Stimulated activated CD8-positive, alpha-beta memory T cell treated with anti-CD3 and anti-CD28 coated beads, Interleukin-15, amount 100 ng/mL, for 24 hours (primary cell): ENCODE measurements at places on chromosomes 7 and 10.

DNA sequence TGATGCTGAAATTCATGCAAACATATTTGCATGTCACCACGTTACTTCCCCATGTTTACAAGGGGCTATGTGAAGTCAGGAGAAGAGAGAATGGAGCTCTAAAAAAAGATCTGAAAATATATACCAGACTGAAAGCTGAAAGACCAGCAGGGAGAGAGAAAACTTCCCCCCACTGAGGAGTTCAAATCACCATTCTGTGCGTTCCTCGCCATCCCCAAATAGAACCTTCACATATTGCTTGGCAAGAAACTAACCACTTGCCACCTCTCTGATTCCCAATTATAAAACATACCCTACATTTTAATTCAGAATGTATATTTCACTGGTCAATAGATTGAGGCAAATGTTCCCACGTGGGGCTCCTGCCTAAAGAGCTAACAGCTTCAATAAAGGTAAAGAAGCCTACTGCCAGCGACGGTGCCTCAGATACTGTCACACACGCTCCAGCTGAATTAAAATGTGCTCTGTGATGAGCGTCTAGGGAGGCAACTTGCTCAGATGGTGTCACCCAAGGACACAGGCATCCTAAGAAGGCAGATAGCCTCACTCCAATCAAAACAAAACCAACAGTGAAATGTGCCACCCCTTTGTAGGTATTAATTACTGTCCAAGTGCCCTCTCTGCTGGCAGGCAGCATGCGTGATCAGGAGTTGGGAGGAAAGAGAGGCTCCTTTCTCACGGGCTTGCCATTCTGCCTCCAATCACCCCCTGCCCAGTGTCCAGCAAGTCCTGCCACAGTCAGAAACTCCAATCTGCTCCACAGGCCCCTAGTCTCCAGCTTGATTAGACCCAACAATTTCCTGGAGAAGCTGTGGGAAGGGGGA, 298.2 kb downstream of the GRID1 start:
- DNase-seq, result no peak

- no peak for DNase-seq
These were observed 846.7 kb upstream of the COBL start for GRCh38 chr7:52163311-52163710.

GRCh38 chr7:100489824-100490223, 6.1 kb downstream of the NYAP1 start:
- DNase-seq, result no peak

- DNase-seq, result no peak
These were observed 411 bp downstream of the AUTS2 start for GRCh38 chr7:69598487-69599285.

GRCh38 chr7:132592231-132592920, 16.1 kb upstream of the PLXNA4 start:
- DNase-seq, result no peak

DNA sequence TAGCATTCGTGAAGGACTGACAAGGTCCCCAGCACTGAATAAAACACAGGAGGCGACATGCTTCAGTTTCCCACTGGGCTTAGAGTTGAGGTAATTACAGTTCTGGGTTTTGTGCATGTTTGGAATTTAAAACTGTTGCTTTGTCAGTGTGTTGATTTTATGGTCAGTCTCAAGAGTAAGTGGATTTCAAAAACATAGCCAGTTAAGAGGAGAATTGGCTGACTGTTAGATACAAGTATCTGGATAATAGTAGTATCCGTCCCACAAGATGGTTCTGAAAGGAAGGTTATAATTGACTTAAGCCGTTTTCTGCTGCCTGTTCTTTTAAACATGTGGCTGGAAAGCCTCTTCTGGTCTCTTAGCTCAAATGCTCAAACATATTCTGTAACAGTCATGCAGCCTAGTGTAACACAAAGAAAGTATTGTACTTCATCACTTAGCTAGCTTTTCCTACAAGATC, 170.9 kb downstream of the POLR1F start:
- DNase-seq, result no peak

DNA sequence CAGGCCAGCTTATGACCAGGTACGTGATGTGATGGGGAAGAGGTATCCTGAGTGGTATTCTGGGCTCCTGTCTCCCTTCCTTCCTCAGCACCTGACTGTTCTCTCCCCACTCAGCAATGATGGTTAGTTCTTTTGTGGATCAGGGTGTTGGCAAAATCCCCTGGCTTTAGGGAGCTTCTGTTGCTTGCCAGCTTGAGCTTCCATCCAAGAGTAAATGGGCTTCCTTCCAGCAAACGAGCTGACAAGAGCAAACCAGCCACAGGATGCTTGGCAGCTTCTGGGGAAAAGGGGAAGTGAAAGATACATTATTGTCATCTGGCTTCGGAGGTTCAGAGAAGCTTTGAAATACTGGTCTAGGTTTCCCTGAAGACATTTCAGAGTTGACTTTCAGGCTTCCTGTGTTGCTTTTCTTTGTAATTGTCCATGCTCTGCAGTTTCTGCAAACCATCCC, 5.2 kb downstream of the DUSP5 start:
- DNase-seq, result no peak

DNA sequence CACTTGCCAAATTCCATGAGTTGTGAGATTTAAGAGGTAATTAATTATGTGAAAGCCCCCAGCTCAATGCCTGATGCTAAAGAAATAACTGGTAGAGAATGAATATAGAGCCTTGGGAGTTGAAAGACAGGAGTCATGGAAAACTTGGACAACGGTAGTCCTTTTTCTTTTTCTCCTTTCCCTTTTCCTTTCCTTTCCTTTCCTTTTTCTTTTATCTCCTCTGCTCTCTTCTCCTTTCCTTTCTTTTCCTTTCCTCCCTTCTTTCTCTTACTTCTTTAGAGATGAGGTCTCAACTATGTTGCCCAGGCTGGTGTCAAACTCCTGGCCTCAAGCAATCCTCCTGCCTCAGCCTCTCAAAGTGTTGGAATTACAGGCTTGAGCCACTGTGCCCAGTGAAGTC, 7.9 kb upstream of the TSPAN15 start:
- DNase-seq, result no peak

GRCh38 chr7:12761691-12762090, 74.3 kb downstream of the ARL4A start:
- DNase-seq, result no peak

- no peak for DNase-seq
These were observed 17.2 kb downstream of the INHBA start for GRCh38 chr7:41685684-41686083.

DNA sequence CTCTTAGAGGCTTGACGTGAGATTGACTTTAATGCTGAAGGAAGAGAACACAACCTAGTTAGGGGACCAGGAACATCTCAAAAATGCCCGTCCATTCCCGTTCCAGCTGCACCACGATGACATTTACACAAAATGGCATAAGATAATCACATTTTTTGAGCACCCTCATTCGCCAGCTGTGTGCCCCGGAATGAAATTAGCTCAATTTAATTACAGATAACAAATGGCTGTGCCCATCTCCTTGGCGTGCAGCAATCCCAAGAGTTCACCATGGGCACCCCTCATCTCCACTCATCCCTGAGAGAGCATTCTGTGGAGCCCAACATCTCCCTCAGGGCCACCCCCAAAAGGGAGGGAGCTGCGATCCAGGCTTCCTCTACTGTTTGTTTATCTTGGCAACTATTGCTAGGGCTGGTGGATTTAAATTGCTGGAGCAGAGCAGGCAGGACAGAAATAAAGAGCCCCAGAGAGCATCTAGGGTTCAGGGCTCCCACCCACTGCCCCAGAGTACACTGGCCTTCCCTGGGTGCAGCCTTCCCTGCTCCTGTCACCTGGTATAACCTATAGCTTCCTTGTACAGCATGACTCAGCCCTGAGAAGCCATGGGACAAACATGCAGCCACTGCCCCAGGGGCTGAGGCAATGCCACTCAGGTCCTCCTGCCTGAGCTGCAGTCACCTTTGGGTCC, 263.5 kb downstream of the ZEB1 start:
- DNase-seq, result no peak

DNA sequence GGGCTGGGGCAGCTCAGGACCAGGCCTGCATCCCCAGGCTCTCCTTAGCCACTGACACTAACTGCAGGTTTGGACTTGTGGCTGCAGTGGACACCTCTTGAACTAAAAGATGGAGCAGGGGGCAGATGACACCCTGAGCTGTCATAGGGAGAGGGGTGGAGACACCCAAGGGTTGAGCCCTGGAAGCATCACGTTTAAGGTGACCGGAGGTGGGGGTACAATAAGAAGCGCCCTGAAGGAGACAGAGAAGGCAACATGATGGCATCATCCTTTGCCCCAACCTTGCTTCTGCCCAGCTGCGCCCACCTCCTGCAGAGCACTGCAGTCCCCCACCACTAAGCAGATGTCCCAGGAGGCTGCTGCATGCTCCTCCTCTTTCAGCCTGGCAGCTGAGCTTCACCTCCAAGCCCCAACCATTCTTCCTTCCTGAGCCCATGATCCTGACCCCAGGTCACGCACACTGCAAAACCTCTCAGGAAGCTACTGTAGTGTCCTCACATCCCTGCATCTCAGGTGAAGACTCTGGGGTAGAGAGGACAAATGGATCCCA, 25.5 kb downstream of the OGDHL start:
- DNase-seq, result no peak

DNA sequence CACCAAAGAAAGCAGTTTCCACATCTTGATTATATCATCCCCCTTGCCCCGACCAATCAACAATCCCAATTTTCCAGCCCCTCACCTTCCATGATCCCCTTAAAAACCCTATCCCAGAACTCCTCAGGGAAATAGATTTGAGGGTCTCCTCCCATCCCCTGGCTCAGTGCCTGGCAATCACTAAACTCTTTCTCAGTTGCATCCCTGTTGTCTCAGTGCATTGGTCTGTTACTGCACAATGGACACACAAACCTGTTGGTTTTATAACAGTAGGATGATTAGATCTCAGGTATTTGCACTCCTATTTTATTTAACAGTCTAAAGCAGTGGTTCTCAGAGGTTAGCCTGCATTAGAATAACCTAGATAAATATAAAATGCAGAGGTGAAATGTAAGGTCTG, 45.2 kb upstream of the RELN start:
- no peak for DNase-seq

GRCh38 chr10:72068126-72068765, 20.1 kb downstream of the SPOCK2 start:
- no peak for DNase-seq

GRCh38 chr7:158015403-158016179, 572.0 kb downstream of the PTPRN2 start:
- no peak for DNase-seq

GRCh38 chr7:22672846-22673680, 53.9 kb upstream of the IL6 start:
- DNase-seq, result no peak

- no peak for DNase-seq
These were observed 538.8 kb downstream of the SORCS1 start for GRCh38 chr10:106625751-106626150.

DNA sequence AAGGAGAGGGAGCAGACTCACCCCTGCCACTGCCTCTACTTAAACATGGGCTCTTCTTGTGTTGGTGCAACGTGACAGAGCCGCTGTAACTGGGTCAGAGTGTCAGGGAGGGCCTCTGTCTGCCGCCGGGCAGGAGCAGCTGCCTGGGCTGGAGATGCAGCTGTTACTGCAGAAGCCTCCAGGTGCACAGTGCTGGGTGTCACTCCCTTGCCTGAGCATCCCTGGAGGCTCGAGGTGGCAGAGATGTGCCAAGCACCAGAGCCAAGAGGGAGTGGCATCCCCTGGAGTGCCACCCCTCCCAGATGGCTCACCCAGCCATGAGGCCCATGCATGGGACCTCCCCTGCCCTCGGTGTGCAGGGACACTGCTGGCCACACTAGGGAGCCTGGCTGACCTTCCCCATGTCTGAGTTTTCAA, 145.7 kb downstream of the PRPF18 start:
- DNase-seq, result no peak

GRCh38 chr10:8114741-8115617, 60.5 kb downstream of the GATA3 start:
- no peak for DNase-seq

DNA sequence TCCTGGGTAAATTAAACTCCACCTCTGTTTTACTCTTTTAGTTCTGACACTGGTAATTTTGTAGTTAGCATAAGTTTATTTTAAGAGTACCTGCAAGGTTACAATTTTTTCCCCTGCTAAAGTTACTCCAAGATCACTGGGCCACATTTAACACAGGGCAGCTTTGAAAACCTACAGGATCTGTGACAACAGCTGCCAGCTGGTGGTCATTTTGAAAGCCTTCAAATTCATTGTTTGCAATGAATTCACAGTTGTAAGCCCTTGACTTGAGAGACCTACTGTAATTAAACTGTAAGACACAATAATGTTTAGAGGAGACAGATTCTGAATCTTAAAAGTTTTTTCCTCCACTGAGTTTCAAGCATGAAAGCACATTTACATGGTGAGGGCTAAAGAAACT, 129.6 kb downstream of the CNOT4 start:
- DNase-seq, result no peak

GRCh38 chr10:27153845-27154193, 365 bp downstream of the YME1L1 start:
- no peak for DNase-seq

GRCh38 chr10:7895699-7896090, 77.4 kb downstream of the TAF3 start:
- DNase-seq, result no peak

GRCh38 chr7:21355406-21355874, 72.4 kb upstream of the SP4 start:
- no peak for DNase-seq

DNA sequence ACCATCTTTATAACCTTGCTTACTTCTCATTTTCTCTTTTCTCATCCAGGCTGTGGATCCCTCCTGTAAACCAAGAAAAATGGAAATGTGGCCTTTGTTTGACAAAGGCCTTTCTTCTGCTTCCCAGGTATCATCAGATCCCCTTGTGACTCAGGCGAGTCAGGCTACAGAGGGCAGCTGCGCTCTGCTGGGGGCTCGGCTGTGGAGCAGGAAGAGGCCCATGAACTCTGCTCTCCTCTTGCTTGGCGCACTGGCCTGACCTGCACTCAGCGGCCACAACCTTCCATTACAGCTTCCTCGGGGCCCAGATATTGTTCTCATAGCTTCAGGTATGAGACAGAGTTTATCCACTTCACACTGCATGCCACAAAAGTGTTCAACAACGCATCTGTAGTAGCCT, 457.6 kb upstream of the COBL start:
- no peak for DNase-seq

DNA sequence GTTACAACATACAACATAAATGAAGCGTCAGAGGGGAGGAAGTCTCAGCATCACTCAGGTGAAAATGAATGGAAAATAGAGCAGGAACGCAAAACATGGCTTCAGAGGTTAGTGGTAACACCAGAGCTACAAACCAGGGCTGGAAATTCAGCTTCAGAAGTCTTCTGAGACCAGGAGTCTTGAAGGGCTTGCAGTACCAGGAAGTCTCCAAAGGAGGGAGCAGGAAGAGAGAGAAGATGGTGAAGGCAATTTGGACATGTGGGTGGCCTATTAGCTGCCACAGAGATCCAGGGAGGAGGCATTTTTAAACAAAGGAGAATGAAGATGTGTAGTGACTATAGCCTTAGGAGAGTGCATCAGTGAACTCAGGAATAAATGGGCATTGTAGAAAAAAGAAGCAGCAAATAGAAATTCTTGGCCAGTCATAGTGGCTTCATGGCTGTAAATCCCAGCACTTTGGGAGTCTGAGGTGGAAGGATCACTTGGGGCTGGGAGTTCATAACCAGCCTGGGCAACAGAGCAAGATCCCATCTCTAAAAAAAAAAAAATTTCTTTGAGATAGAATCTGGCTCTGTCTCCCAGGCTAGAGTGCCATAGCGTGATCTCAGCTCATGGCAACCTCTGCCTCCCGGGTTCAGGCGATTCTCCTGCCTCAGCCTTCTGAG, 9.3 kb upstream of the TET1 start:
- DNase-seq, result no peak
